Sigmoid colon (tissue), 7 donors: ENCODE measurements at places on chromosomes 7 and 10. TPM values are rescaled to one million over a fixed set of nuclear protein-coding genes. Genes with fewer than 3 reads are reported as not detected.

DNA sequence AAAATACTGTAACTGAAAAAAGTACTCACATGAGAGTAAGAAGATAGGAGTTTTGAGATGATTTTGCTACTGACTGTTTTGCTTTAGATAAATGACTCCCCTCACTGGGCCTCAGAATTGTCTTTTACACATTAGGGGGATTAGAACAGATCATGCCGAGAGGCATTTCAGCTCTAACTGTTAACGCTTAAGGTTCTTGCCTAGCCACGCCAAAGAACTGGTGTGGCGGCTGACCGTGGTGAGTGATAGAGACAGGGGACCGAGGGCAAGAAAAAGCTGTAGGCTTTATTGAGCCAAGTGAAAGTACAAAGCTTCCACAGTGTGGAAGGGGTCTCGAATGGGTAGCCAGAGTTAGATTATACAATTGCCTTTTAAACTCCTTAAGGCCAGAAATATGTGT is 368.5 kb upstream of the MYO3A start:
- no peaks in the 10 kb centered on the region for H3K27me3 ChIP-seq
- no peak overlapping the region for H3K27ac ChIP-seq
- H3K36me3 ChIP-seq: no peaks in the 10 kb centered on the region
- no peak for DNase-seq
- H3K4me3 ChIP-seq: no peak overlapping the region
- H3K4me1 ChIP-seq: no peaks in the 10 kb centered on the region

- no peaks in the 10 kb centered on the region for H3K4me1 ChIP-seq
- H3K27me3 ChIP-seq: no peaks in the 10 kb centered on the region
- no peak overlapping the region for H3K27ac ChIP-seq
- no peak overlapping the region for H3K4me3 ChIP-seq
- H3K36me3 ChIP-seq: no peaks in the 10 kb centered on the region
Observed at GRCh38 chr7:50145226-50145625, 52.2 kb upstream of the ZPBP start.

DNA sequence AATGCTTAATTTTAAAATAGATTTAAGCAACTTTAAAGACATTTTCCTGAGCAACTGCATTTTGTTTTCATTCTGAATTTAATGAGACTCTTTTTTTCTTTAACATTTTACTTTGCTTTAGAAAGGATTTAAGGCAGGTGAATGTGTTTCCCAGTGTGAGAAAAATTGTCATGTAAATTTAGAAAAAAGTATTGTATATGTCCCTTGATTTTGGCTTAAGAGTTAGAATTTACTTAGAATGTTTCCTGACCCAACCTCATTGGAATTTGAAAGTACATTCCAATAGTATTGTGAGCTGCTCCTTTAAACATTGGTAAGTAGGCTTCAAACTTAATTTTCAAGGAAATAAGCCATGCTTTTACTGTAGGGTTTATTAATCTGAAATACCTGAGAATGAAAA is 110.2 kb downstream of the PTEN start:
- no peak for DNase-seq
- H3K4me1 ChIP-seq: no peaks in the 10 kb centered on the region
- no peaks in the 10 kb centered on the region for H3K27me3 ChIP-seq
- no peak overlapping the region for H3K27ac ChIP-seq

- no peak overlapping the region for H3K4me3 ChIP-seq
- no peak for DNase-seq
- no peaks in the 10 kb centered on the region for H3K36me3 ChIP-seq
- no peak overlapping the region for H3K27ac ChIP-seq
- H3K27me3 ChIP-seq: no peaks in the 10 kb centered on the region
- H3K4me1 ChIP-seq: no peaks in the 10 kb centered on the region
Observed at GRCh38 chr7:23808421-23808820, 98.4 kb downstream of the STK31 start.

- H3K4me3 ChIP-seq: no peak overlapping the region
- DNase-seq: no peak
- H3K36me3 ChIP-seq: peaks cover 29% of the 10 kb centered on the region
- no peak overlapping the region for H3K27ac ChIP-seq
Observed at GRCh38 chr7:107610323-107610722, 30.3 kb downstream of the BCAP29 start.

DNA sequence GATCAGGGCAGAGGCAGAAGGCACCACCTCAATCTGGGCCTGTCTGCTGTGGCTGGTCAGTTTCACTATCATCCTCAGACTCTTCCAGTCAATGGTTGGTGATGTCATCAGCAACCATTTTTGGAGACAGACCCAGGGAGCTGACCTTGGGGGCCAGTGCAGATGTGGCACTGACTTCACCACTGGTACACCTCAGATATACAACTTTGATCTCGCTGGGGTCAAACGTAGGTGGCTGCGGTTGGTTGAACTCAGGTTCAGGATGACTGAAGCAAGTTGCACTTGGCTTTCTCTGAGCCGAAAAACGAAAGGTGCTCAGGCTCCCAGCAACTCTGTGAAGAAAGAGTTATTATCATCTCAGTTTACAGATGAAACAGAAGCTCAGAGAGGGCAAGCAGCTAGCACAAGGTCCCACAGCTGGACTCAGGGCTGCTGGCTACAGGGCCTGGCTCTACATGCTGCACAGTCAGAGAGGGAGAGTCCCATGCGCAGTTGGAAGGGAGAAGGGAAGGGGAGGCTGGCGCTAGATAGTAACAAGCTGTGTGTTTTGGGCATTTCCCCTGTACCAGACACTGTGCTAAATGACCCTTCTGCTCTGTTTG is 27.2 kb downstream of the ANKRD16 start:
- no peak overlapping the region for H3K4me3 ChIP-seq
- H3K27me3 ChIP-seq: no peaks in the 10 kb centered on the region
- no peak overlapping the region for H3K27ac ChIP-seq
- H3K36me3 ChIP-seq: no peaks in the 10 kb centered on the region

- no peak overlapping the region for H3K4me3 ChIP-seq
- peaks cover 59% of the 10 kb centered on the region for H3K36me3 ChIP-seq
- H3K27me3 ChIP-seq: no peaks in the 10 kb centered on the region
- no peaks in the 10 kb centered on the region for H3K4me1 ChIP-seq
Observed at GRCh38 chr7:12222889-12223579, 11.9 kb downstream of the TMEM106B start.

DNA sequence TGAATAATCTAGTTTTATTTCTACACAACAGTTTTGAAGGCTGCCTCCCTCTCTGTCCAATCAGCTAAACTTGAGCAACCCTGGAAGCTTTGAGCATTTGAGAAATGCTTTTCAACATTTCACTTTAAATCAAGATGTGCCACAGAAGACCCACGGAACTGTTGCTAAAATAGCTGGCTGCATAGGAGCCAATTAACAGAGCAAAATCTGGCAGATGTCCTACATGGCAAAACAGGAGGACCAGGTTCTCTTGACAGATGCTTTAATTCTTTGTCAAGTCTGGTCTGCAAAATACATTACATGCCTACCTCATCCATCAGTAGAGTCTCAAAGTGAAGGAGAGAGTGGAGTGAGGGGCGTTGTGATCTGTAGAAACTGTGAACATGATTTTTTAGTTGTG is 185.9 kb downstream of the DPY19L1 start:
- H3K27me3 ChIP-seq: no peaks in the 10 kb centered on the region
- H3K4me1 ChIP-seq: no peaks in the 10 kb centered on the region
- no peak overlapping the region for H3K27ac ChIP-seq
- no peaks in the 10 kb centered on the region for H3K36me3 ChIP-seq
- H3K4me3 ChIP-seq: no peak overlapping the region
- DNase-seq: no peak

- no peaks in the 10 kb centered on the region for H3K27me3 ChIP-seq
- H3K4me3 ChIP-seq: peak overlapping the region; percentile 81
- H3K36me3 ChIP-seq: peaks cover 28% of the 10 kb centered on the region
- peak; percentile 78 for DNase-seq
- peaks cover 47% of the 10 kb centered on the region for H3K4me1 ChIP-seq
Observed at GRCh38 chr10:103660364-103661197, 167.1 kb downstream of the NEURL1 start.

- no peak for DNase-seq
- H3K27ac ChIP-seq: no peak overlapping the region
- no peaks in the 10 kb centered on the region for H3K36me3 ChIP-seq
- no peak overlapping the region for H3K4me3 ChIP-seq
- H3K27me3 ChIP-seq: no peaks in the 10 kb centered on the region
- H3K4me1 ChIP-seq: no peaks in the 10 kb centered on the region
Observed at GRCh38 chr10:60400366-60400765, 10.7 kb upstream of the ANK3 start.

DNA sequence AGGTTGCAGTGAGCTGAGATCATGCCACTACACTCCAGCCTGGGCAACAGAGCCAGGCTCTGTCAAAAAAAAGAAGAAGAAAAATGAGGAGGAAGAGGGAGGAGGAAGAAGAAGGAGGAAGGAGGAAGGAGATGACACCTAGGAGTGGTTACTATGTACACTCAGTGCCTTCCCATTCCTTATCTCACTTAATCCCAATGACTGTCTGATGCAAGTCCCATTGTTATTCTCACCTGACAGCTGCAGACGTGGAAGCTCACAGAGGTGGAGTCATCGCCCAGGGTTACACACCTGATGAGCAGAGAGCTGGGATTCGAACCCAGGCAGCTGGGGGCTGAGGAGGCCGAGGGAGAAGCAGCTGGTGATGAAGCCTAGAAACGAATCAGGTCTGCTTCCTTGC is 258.8 kb downstream of the SNX10 start:
- no peaks in the 10 kb centered on the region for H3K27me3 ChIP-seq
- no peaks in the 10 kb centered on the region for H3K4me1 ChIP-seq
- no peak overlapping the region for H3K27ac ChIP-seq
- no peak for DNase-seq
- H3K4me3 ChIP-seq: no peak overlapping the region

DNA sequence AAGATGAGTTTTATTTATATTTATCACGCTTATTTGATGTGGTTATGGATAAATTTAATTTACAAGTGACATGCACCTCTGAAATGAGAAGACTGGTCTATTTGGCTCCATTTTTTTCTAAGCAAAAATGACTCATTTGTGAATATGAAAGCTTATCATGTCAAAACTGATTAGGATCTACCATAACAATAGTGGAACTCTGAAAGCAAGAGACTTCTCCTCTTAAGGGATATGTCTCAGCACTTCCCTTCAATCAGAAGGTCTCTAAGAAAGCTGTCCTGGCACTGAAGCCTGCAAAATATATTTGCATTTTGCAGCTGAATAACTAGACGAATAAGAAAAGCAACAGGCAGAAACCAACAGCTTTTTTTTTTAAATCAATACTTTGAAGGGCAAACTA is 12.7 kb downstream of the FAS start:
- H3K27me3 ChIP-seq: no peaks in the 10 kb centered on the region
- H3K36me3 ChIP-seq: peaks cover 18% of the 10 kb centered on the region
- DNase-seq: no peak

DNA sequence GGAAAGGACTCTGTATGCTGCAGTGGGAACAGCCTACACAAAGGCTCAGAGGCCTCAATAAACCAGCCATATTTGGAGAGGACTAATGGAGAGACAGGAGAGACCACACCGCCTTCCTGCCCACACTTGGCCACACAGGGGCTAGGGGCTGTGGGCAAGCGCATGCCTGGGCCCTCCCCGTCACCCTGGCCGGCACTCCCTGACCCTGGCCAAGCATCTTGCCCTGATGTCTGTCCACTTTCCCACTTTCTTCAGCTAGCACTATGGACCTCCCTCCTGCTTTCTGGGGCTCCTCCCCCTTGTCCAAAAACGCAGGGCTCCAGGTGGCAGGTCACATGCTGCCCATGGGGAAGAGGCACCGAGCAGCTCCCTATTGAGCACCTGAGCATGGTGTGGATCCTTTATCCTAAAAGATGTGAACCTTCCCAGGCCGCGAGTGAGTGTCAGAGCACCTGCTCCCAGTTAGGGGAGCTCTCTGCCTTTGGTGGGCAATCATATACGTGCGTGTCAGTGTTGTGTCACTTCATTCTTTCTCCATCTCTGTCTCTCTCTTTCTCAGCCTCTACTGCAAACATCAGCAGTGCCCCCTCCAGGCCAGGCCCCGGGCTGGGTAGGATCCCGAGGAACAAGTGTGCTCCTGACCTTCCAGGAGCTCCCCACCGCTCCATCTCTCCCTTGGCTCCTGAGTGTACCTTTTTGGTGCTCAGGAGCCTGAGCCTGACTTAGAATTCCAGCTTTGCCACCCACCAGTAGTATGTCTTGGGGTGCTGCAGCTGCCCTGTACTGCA is 74.0 kb downstream of the ZMIZ1 start:
- peaks cover 19% of the 10 kb centered on the region for H3K36me3 ChIP-seq
- H3K27ac ChIP-seq: peak overlapping the region; percentile 61
- H3K4me3 ChIP-seq: no peak overlapping the region
- no peaks in the 10 kb centered on the region for H3K27me3 ChIP-seq
- peaks cover 90% of the 10 kb centered on the region for H3K4me1 ChIP-seq

DNA sequence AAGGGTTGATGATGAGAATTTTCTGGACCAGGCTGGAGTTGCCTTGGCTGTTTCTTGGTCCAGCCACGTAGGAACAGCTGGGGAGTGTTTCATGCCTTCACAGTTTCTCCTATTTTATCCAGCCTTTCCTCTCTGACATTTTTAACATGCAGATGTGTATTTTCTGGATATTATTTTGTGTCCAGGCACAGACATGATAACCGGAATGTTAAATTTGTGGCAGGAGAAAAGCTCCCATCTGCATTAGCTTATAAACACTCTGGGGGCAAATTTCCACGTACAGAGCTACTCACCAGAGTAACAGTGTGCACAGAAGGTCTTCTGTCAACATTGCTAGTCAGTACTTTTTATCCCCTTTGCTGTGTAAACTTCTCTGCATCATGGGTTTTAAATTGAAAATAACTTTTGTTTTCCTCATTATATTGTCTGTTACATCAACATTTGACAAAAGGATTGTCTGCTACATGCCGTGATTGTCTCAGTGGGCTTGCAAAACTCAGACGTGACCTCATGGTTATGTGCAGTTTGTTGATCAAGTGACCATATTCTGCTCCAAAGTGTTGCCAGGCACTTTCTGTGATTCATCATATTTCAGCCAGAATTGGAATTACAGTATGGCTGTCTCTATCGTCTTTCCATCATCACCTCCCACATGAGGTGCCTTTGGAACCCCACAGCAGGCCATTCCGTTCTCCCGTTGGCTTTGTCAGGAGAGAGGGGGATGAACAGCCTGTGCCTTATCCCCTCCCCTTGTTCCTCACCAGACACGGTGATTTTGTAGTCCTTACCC is 41.4 kb downstream of the INSYN2A start:
- no peaks in the 10 kb centered on the region for H3K27me3 ChIP-seq
- H3K36me3 ChIP-seq: no peaks in the 10 kb centered on the region
- no peak overlapping the region for H3K4me3 ChIP-seq
- DNase-seq: no peak
- H3K27ac ChIP-seq: peak overlapping the region; percentile 34

CDHR3 gene
- polyA plus RNA-seq: 3.7 TPM

CLRN3 gene
- 56.2 TPM for polyA plus RNA-seq

UCMA gene
- polyA plus RNA-seq: not detected

CTNNA3 gene
- not detected for polyA plus RNA-seq
